ENCODE measurements at places on chromosomes 13 and 19. TPM values are rescaled to one million over a fixed set of nuclear protein-coding genes. Genes with fewer than 3 reads are reported as not detected.

The ZNF256 gene
- total RNA-seq, result 3.7 TPM

The CHAF1A gene
- total RNA-seq, result 3.9 TPM

The IGSF23 gene
- 0.19 TPM for total RNA-seq

The EFNB2 gene
- total RNA-seq, result 1.2 TPM

The CYP2F1 gene
- total RNA-seq, result under 0.01 TPM

The FAM124A gene
- 0.96 TPM for total RNA-seq

The PABPC3 gene
- total RNA-seq, result under 0.01 TPM

The ZNF226 gene
- 15.9 TPM for total RNA-seq

The THSD8 gene
- not detected for total RNA-seq

The SIAH3 gene
- total RNA-seq, result not detected

The YIF1B gene
- 90.5 TPM for total RNA-seq

The DZIP1 gene
- 33.8 TPM for total RNA-seq

The SKA3 gene
- total RNA-seq, result 12.3 TPM
